ENCODE measurements at places on chromosomes 5 and 9.

DNA sequence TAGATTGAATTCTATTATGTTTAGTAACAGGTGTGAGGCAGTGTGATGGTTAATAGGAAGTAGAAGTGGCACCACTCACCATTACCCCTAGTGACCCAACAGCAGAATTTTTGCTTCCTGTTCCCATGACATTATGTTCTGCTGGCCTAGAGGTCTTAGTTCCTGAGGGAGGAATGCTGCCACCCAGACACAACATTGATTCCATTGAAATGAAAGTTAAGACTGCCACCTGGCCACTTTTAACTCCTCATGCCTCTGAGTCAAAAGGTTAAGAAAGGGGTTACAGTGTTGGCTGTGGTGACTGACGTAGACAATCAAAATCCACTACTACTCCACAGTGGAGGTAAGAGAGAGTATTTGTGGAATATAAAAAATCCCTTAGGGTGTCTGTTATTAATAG lies 218.9 kb upstream of the NMUR2 start:
- no peak for DNase-seq

- no peak for DNase-seq
These were observed 10.1 kb upstream of the ADRB2 start for GRCh38 chr5:148816357-148816756.

DNA sequence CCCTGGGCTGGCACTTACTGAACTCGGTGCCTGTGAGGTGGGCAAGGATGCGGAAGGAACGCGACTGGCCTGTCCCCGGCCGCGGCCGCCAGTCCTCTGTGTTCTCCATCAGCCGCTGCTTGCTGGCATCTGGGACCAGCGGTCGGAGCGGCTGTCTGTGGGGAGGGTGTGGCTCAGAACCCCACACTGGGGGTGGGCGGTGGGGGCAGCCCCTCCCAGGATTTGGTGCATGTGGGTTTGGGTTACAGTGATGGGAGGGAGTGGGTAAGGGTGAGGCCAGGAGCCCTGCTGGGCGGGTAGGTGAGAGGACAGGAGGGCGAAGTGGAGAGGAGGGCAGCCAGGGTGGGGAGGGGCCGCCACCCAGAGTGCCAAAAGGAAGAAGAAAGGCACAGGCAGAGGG lies 6.4 kb downstream of the PDLIM7 start:
- DNase-seq, result no peak

GRCh38 chr9:133054966-133055365 lies 6.8 kb upstream of the CEL start:
- DNase-seq, result no peak

DNA sequence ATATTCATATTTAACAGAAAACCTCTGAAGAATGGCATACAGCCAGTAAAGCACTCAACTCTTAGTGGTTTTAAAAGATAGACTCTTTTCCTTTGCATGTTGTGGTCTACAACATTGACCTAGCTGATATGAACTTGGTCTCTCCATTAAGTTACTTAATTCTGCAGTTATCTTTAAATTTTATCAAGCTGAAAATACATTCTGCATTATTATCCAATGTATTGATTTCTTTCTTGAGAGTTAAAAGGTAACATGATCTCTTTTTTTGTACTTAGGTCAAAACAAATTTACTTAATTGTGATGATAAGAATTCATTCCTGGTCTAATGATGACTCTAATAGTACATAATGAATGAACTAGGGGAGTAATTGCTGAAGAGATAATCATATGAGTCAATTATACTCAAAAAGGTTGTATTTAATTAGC lies 132.9 kb downstream of the STARD4 start:
- DNase-seq, result no peak

GRCh38 chr5:173395257-173395932 lies 67.2 kb upstream of the STC2 start:
- no peak for DNase-seq

DNA sequence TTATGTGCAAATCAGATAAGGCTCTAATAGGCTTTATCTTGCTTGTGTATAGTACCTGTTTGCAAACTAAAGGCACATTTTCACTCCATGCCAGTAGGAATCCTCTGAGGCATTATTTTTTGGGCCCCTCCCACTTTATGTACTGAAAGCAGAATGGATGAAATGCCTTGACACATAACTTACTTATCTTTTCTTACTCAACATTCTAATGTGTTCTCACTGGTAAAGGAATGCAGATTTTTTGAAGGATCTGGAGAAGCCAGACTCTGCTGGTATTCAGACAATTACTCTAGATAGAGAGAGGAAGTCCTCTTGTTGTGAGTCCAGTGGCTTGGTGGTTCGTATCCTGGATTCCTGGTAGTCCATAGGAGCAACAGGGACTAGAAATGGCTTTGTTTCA lies 336.7 kb downstream of the CCDC171 start:
- DNase-seq, result no peak

DNA sequence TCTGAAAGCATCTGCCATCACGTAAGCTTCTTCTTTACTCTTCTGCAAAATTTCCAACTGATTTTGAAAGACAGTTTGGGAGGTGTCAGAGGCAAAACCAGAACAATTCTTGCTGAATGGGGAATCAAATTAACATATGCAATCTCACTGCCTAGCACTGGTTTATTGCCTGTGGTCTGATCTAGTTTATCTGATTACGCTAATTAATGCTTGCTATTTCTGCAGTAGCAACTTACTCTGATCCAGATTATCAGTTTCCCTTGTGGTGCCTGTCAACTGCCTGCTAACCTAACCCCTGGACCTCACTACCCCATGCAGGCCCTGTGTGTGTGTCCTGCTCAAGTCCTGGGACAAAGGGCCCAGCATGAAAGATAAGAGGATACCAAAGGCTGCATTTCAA lies 40.3 kb downstream of the CCDC125 start:
- DNase-seq, result no peak

DNA sequence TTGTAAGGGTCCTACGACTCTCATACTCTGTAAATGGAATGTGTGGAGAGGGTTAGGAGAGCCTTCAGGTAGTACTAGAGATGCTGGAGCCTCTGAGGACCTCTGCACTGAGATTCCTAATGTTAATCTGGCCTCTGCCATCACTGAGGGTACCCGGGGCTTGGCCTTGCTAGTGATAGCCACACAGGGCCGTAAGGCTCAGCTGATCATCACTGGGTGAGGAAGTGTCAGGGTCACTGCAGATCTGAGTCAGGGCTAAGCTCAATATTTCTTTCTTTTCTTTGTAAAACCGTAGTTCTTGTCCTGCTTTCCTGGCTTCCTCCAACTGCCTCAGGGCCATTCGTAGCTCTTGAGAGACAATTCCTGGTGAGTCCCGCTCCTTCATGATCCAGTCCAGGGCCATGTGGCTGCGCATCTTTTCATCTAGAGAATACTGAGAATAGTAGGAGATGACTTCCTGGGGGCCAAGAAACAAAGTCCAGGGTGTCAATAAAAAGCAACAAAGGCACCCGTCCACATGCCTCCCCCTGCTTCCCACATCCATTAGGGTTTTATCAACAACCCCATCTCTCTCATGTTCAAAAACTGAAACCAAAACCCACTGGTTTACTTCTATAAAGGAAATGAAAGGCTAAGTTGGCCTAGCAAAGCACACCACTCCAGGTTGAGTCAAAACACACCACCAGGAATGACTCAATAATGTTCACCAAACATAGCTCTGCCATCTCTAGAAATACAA lies 47.7 kb downstream of the LIX1 start:
- DNase-seq, result no peak

GRCh38 chr5:16987776-16988175 lies 51.7 kb upstream of the MYO10 start:
- no peak for DNase-seq

GRCh38 chr5:179827680-179828079 lies 7.0 kb downstream of the SQSTM1 start:
- DNase-seq, result no peak

GRCh38 chr9:134469041-134469875 lies 143.0 kb downstream of the RXRA start:
- no peak for DNase-seq

DNA sequence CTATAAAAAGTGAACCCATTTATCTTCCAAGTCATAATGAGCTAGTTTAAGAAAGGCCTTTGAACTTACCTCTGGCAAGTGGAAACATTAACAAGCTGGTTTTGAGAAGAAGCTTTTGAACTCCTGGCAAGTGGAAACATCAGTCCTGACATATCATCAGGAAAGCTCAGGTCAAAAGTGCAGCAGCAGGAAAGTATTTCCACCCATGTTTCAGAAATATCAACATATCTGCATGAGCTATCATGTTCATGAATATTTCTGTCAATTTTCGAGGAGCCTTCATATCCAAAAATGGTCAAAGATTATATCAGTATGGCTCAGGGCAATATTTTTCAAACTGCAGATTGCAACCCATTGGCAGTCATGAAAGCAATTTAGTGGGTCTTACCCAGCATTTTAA lies 133.9 kb downstream of the PLK2 start:
- no peak for DNase-seq

GRCh38 chr9:94002316-94003140 lies 47.4 kb upstream of the BARX1 start:
- DNase-seq, result peak; percentile 8
